ENCODE measurements at places on chromosomes 1 and 21.
A peak's percentile ranks its signal among the peaks of the same experiment; 100 is the strongest.

GRCh38 chr1:115893545-115893944, 52.6 kb upstream of the NHLH2 start:
- DNase-seq: no peak

DNA sequence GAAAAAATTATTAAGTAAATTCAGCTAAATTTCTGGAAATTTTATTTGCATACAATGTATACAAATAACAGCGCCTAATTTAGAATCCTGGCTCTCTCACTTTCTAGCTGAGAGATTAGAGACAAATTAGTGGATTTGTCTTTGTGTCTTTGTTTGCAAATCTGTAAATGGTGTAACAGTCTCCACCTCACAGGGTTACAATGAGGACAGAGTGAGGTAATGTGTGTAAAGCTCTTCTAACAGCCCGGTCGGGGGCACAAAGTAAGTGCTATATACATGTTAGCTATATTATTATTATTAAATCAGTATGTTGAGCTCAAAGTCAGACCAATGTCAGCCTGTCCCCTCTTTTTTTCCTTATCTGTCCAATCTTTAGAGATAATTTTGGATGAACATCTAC, 5.0 kb upstream of the ADAMTSL4 start:
- no peak for DNase-seq

DNA sequence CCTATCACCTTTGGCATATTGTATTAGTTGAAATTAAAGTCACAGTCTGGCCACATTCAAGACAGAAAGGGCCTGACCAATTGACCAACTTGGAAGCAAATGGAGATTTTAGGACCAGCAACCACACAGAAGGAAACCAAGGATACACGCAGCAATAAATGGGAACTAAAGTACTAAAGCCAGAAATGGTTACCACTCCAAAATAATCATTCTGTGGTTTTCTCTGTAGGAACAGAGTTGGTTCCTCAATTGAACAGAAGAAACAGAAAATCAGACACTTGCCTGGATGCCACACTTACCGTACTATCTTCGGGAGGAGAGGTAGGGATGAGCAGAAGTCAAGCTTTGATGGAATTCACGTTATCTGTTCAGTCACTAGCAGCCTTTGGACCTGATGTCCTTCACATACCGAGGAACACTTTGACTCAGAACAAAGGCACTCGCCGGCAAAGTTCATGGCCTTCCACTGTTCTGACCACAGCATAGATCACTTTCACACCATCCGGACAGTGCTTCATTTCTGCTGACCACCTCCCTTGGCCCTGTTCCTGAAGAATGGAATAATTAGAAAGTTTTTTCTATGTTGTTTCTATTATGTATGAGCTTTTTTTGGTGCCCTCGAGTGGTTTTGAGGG, 96.9 kb downstream of the LPAR3 start:
- no peak for DNase-seq

- peak; percentile 47 for DNase-seq
Measured at GRCh38 chr1:160261556-160261892, 825 bp downstream of the DCAF8 start.

DNA sequence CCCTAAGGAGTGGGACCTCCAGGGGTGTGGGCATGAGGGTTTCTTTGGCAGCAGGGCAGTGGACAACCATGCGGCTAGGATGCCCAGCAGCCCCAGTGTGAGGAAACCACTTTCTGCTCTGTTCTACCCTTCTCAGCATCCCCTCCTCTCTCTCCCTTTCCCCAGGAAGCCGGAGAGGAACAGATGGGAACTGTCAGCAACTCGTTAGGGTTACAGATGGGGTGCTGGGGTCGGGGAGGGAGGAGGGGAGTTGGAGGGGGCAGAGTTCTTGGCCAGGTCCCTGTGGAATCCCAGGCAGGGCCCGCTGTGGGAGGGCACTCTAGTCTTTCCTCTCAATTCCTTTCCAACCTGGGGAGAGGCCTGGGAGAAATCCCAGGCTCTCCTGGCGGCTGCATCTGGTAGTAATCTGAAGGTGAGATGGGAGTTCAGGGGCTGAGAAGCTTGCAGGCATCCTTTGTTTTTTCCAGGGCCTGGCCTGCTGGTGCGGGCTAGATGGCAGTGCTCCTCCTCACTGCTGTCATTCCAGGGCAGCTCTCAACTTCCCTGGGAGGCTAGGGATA, 93.9 kb upstream of the CSF3R start:
- no peak for DNase-seq

DNA sequence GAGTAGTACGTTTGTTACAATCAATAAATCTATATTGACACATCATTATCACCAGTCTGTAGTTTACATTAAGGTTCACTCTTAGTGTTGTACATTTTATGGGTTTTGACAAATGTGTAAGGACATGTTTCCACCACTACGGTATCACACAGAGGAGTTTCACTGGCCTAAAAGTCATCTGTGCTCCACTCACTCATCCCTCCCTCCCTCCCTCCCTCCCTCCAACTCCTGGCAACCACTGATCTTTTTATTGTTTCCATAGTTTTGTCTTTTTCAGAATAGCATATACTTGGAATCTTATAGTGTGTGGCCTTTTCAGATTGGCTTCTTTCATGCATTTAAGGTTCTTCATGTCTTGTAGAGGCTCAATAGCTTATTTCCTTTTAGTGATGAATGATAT, 44.1 kb upstream of the RHOU start:
- no peak for DNase-seq

GRCh38 chr1:228405979-228406228, 731 bp downstream of the TRIM11 start:
- DNase-seq: no peak

- DNase-seq: no peak
Measured at GRCh38 chr1:54640361-54640760, 1.2 kb upstream of the MROH7 start.

DNA sequence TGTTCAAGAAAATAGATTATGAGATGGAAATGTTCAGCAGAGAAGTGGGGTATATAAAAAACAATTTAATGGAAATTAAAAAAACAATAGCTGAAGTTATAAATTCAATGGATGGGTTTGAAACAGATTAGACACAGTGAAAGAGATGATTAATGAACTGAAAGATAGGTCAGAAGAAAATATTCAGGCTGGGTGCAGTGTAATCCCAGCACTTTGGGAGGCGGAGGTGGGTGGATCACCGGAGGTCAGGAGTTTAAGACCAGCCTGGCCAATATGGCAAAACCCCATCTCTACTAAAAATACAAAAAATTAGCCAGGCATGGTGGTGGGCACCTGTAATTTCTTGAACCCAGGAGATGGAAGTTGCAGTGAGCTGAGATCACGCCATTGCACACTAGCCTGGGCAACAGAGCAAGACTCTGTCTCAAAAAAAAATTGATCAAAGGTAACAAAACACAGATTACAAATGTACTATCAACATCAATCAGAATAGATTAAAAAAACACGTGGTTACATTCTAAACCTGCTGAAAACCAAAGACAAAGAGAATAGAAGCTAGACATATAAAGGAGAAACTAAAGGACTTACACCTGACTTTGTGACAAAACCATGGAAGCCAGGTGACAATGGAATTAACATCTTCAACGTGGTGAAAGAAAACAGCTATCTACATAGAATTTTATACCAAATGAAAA, 4.8 kb upstream of the SUMO3 start:
- no peak for DNase-seq

DNA sequence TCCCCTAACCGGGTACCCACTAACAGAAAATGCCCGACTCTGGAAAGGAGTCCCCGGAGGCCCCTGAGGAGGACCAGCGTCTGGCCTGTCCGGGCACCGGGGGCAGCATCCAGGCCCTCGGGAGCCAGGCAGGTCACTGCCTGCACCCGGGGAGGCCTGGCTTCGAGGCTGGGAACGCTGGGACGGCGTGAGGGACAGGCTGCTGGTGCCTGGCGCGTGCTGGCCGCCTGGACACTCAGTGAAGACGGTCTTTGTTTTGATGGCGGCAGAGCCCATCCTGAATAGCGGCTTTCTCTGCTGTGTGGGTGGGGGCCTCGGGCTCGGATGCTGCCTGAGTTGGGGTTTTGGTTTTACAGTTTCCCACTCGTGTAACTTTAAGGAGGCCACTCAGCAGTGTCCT, 37.6 kb downstream of the PRKCZ start:
- no peak for DNase-seq

- peak; percentile 50 for DNase-seq
Measured at GRCh38 chr1:23577056-23578004, 18.0 kb upstream of the ID3 start.

DNA sequence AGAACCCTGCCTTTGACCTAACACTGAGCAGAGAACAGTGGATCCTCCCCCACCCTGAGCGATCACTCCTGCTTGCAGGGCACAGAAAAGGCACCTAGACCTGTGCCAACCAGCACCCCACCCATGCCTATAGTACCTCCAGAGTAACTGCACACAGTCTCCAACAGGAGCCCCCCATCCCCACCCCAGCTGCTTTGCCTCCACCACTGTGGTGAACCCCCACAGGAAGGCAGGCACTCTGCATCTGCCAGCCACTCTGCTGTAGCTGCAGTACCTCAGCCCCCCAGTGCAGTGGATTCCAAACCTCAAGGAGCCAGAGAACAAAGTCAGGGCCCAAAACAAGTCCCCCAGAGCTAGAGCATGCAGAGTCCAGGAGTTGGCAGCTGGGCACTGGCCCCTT, 10.7 kb downstream of the SPATC1L start:
- no peak for DNase-seq

All from right hindlimb (tissue), 1 donor.